Activated T-helper 9 cell treated with anti-CD3 and anti-CD28 coated beads, Interleukin-2, amount 50 U/mL, for 16 hours (primary cell): ENCODE measurements at places on chromosomes 3 and 15.

DNA sequence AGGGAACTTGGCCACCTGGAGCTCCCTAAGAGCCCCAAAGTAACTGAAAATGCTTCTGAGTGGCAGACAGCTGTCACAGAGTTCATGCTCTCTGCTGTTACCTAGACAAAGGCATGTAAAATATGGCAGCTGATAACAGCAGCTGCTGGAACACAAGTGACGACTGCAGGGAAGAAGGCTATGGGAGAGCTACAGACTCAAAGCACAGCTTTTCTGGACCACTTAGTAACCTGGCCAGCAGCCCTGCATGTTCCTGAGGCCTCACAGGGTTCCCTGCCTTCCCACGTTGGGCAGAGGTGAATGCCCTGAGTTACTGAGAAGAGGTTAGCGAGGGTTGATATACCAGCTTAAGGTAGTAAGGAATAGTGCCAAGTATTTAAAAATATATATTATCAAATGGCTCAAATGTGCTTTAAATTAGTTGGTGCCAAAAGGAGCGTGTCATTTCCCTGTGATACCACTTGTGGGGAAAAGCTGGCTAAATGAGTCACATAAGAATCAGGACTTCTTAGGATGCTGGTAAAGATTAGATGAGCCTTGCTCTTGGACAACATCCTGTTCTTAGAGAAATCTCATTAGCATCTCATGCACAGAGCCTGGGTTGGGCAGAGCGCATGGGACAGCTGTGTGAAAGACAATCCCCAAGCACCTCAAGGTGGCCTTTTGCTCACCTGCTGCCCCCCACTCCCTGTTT is 76.4 kb upstream of the SCN5A start:
- DNase-seq = no peak

DNA sequence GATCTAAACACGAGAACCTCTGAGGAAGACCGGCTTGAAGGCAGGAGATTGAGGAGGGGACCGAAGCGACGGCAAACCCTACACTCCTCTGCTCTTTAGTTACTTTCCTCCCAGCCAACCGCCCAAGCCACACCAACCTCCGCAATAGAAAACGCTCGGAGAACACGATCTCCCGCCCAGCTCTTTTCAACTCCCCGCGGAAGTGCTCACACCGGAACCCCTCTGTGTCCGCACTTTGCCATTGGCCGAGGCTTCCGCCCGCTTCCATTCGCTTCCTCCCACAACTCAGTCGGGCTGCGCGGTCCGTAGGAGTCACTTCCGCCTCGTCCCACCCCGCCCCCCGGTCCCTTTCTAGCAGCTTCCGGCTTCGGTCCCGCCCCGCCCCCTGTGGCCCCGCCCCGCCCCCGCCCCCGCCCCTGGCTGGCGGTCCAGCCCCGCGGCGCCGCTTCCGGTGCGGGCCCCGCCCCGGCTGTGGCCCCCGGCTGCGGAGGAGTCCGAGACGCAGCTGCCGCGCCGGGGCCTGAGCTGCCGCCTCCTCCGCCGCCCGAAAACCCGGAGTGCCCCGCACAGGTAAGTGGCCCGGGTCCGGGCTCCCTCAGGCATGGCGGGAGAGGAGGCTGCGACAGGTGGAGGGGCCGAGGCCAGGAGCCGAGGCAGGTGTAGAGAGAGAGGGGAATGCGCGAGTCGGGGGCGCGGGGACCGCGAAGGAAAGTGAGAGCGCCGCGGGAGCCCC is at the start of gene ARID3B:
ARID3B (plus strand) TSS at position 460 of the 733 bp plus-strand sequence. CDS start 2,717 bp downstream, outside the sequence.
- peak; percentile 93 for DNase-seq

- DNase-seq = no peak
Observed at GRCh38 chr3:123518892-123519485, 65.9 kb downstream of the HACD2 start.

- DNase-seq = no peak
Observed at GRCh38 chr15:101054116-101054515, 135.0 kb downstream of the LRRK1 start.

DNA sequence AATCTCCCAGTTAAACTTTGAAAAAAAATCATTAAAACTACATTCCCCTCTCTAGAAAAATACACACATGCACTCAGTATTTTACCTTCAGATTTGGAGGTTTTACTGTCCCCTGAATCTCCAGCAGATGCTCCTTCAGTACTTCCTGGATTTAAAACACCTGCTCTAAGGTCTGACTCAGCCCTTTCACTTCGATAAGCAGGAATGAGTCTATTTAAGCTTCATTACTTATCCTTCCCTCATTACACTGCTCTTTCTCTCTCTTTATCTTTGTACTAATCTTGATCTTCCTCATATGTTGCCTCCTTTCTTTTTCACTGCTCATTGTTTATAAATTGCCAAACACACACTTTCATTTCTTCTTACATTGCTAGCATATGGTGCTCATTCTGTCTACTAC is 443.9 kb downstream of the DIPK2A start:
- DNase-seq = no peak

GRCh38 chr3:58864480-58864879 is 185.3 kb downstream of the CFAP20DC start:
- no peak for DNase-seq

- DNase-seq = no peak
Observed at GRCh38 chr15:75112848-75113492, 88.7 kb upstream of the C15orf39 start.

- DNase-seq = no peak
Observed at GRCh38 chr3:165658027-165658426, 179.2 kb downstream of the BCHE start.

- no peak for DNase-seq
Observed at GRCh38 chr3:30664884-30665283, 58.5 kb downstream of the TGFBR2 start.

GRCh38 chr15:41182266-41182665 is 48.3 kb downstream of the EXD1 start:
- no peak for DNase-seq

DNA sequence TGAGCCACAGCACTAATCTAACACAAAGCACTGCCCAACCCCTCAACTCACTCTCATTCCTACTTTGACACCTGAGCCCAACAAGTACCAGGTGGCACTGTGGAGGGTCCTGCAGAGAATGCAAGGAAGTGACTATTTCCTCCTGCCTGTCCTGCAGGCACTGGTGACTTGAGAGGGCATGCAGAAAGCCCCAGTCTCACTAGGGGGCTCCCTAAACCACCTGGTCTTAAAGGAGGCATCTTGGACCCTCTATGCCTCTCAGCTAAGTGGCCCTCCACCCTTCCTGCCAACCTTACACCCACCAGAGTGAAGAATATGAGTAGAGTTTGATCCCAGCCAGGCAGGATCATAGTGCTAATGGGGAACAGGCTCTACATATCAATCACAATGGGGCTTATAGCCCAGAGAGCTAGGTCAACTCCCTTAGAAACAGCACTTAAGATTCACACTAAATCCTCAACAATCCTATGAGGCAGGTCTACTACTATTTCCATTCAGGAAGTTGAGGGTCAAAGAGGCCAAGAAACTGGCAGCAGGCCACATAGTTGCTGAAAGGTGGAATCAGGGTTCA is 15.2 kb downstream of the TRAIP start:
- no peak for DNase-seq
